Activated CD4-positive, alpha-beta T cell treated with anti-CD3 and anti-CD28 coated beads, Interleukin-2, amount 50 U/mL, for 48 hours (primary cell): ENCODE measurements at places on chromosomes 16 and 17.

- no peak for DNase-seq
Observed at GRCh38 chr16:72677662-72678447, 370.1 kb downstream of the ZFHX3 start.

- no peak for DNase-seq
Observed at GRCh38 chr17:17911001-17911613, 61.1 kb downstream of the TOM1L2 start.

DNA sequence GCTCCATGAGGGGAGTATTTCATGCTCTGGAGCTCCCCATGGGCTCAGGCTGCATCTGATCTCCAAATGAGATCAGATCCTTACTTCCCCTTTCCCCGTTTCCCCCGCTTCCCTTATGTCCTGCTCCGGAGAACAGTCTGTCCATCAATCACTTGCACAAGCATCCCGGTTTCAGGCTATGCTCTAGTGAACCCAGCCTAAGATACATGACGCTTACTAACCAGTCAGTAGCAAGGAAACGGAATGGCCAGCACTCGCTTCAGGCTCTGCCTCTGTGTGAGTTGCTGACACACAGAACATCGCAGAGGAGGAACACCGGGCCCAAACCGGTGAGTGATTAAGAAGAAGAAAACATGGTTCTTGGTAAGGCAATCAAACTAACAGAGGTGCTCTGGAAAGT, 9.4 kb upstream of the ATP5MC1 start:
- DNase-seq, result no peak

DNA sequence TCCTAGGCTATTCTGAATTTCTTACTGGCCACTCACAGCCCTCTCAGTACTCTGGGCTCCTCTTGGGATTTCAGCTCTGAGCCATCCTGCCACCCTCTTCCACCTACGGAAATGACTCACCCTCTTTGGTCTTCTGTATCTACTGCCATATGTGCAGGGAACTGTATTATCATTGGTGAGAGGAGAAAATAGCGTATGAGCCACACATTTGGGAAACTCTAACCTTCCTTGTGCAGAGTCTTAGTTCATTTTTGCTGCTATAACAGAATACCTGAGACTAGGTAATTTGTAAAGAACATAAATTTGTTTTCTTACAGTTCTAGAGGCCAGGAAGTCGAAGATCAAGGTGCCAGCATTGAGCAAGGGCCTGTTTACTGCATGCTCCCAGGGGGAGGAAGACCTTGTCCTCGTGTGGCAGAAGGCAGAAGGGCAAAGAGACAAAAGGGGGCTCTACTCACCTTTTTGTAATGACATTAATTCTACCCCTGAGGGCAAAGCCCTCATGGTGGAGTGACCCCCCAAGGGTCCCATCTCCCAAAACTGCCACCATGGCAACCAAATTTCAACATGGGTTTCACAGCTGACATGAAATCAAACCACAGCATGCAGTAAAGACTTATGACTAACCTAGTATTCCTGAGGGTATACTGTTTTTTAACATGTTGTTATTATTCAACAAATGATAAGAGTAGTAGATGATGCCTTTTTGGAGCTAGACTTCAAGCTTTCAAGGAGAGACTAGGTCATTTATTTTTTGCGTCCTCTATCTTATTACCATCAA, 191.8 kb downstream of the PRKCA start:
- DNase-seq, result no peak

DNA sequence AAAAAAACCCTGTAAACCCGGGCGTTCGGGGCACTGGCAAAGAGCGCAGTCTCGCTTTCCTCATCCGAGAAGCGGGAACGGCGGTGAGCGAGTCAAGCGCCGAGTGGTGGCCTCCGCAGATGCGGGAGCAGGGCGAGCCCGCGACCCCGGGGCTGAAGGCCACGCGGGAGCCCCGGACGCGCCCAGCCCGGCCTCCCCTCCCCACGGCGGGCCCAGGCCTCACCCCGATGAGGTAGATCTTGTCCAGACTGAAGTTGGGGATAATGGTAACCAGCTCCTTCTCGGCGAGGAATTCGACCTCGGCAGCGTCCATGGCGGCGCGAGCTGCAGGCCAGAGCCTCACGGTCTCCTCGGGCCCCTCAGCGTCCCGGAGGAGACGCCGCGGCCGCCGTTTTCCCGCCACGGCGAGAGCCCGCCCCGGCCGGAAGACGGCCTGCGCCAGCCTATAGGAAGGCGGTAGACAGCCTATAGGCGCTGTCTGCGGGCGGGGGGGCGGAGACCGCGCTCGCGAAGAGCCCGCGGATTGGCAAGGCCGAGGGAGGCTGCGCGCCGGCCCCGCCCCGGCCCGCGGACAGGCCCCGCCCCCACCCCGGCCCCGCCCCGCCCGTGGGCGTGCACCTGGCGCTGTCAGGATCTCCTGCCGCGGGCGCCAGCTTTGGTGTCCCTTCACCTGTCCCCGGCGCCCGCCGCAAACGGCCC, at the start of gene GINS2:
TSS of gene GINS2 (minus strand) at position 369 of the 699 bp plus-strand sequence. CDS start at position 313, 56 bp downstream.
- DNase-seq, result peak; percentile 91

DNA sequence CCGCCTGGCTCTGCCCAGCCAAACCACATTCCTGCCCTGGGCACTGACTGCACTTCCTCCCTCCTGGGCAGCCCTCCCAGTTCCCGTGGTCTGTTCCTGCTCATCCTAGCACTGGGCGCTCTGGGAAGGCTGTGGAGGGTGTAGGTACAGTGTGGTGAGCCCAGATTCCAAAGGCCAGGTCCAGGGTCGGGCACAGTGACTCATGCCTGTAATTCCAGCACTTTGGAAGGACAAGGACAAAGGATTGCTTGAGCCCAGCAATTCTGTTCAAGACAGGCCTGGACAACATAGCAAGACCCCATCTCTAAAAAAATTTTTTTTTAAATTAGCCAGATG, 30.6 kb downstream of the C16orf74 start:
- DNase-seq, result no peak

- DNase-seq, result no peak
Observed at GRCh38 chr16:4060009-4060408, 56.2 kb downstream of the ADCY9 start.

GRCh38 chr16:46918905-46919792, 35.0 kb downstream of the GPT2 start:
- no peak for DNase-seq

DNA sequence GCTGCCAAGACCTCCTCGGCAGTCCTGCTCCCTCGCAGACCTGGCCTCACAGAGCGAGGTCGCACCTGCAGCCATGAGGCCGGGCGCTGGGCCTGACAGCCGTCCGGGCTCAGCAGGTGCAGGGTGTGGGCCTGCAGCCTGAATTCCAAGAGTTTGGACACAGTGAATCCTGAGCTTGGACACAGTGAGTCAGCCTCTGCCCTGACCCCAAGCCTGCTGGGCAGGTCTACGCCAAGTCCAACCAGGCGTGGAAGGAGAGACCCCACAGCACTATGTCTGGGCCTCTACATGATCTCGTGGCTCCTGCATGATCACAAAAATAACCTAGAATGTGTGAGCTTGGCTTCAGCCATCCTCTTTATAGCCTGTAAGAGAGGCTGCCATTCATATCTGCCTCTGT, 121.0 kb downstream of the C16orf95 start:
- no peak for DNase-seq

- DNase-seq, result no peak
Observed at GRCh38 chr16:4463522-4464163, 10.8 kb downstream of the NMRAL1 start.

DNA sequence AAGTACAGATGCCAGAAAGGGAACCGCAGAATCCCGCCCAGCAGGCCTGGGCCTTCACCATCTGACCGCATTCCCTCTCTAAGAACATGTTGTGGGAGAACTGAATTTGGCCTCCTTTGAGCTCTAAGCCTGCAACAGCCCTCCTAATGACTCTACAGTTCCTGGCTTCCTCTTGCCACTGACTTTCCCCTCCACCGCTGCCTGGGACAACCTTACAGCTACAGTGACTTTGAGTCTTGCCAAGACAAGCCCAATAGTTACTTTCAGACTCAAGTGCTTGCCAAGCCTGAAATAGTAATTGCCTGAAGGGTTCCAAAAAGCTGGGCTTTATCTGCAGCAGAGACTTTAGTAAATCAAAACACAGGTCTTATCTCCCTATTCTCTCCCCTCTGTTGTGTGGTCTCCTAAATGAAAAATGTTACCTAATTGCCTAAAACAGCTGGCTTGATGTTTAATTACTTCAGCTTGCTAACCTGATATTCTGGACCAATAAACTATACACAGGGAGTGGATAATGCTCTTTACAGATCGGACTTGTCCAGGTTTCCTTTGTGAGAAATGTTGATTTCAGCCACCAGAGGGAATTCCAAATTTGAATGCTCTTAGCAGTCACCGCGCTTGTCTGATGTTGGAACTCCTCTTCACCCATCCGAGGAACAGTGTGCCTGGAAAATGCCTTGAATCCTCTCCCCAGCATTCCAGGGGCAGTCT, 85.1 kb upstream of the TBX2 start:
- DNase-seq, result no peak

DNA sequence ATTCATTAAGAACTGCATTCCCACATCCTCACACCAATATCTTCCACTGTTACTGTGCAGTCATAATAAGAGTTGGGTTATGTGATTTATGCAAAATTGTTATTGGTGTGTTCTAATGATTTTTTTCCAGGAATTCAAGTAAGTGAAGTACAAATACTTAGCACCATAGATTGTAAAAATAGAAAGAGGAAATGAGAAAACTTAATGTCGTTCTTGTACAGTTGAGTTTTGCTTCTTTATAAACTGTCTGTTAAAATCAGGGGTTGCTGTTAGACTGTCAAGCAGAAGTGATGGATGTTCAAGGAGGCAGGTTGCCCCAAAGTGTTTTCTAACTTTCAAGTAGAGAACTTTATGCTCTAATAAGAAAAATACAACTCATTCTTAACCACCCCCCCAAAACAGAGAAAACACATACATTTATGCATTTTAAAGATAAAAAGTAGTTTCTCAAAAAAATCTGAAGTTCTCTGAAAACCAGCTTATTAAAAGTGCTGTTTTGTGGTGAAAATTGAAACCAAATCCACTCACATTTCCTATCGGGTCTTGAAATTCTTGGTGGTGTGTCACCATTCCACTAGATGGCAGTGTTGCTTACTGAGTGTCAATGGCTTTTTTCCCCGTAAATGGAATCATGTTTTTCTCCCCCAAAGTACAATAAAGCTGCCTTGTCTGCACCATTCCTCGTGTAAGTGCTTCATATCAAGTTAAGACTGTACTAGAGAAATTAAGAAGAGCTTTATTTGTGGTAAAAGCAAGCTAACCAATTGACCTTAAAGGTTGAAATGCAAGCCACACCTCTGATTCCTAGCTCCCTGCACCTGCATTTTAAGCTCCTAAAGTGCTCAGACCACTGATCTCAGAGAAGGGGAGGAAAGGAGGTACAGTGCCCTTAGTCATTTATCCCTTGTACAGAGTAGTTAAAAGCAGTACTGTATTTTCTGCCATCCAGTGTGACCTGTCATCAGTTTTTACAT, 4.7 kb upstream of the IGSF6 start:
- no peak for DNase-seq

GRCh38 chr17:79841369-79842135, 2.3 kb upstream of the CBX4 start:
- no peak for DNase-seq

GRCh38 chr17:67566656-67567055, 151.1 kb upstream of the NOL11 start:
- no peak for DNase-seq

- no peak for DNase-seq
Observed at GRCh38 chr17:6492892-6493674, 48.8 kb downstream of the PIMREG start.

- DNase-seq, result no peak
Observed at GRCh38 chr17:17696882-17697633, 15.8 kb downstream of the RAI1 start.

DNA sequence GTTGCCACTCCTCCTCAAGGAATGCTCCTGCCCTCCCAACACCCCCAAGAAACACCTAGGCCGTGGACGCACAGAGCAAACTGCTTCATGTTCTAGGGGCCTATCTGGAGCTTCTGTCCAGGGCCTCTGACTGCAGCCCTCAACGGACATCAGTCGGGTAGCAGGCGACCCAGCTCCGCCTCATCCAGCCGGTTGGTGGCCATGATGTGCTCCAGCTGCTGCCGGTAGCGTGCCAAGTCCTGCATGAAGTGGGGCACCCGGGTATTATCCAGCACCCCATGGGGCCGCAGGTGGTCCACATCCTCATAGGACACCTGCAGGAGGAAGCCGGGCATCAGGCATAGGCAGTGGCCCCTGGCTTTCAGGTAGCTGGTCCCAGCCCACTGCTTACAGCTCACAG, 6.3 kb downstream of the NOL3 start:
- no peak for DNase-seq

- peak; percentile 84 for DNase-seq
Observed at GRCh38 chr17:82301916-82302567, 15.4 kb downstream of the CD7 start.

DNA sequence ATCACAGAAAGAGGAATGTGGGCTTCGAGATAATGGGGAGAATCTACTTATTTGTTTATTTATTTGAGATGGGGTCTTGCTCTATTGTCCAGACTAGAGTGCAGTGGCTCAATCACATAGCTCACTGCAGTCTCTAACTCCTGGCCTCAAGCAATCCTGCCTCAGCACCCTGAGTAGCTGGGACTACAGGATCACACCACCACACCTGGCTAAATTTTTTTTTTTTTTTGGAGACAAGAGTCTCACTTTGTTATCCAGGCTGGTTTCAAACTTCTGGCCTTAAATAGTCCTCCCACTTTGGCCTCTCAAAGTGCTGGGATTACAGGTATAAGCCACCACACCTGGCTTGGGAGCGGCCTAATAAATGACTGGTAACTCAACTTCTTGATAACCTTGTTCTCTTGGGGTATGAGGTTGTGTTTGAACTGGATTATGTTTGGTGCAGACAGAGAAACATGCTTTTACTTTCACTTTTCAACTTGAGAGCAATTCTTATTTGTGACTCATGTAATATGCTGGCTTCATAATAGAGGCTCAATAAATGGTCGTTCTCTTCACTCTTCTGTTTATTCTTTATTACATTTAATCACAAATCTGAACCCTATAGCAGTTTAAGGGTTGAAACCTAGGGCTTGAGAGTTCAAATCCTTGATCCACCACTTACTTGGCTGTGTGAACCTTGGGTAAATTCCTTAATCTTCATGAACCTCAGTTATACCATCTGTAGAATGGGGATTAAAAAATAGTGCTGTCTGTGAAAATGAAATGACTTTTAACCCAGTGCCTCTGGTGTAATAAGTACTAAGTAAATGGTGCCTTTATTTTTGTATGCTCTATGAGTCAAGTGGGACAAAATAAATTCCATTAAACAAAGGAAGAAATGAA, 129.1 kb upstream of the HS3ST2 start:
- DNase-seq, result no peak

DNA sequence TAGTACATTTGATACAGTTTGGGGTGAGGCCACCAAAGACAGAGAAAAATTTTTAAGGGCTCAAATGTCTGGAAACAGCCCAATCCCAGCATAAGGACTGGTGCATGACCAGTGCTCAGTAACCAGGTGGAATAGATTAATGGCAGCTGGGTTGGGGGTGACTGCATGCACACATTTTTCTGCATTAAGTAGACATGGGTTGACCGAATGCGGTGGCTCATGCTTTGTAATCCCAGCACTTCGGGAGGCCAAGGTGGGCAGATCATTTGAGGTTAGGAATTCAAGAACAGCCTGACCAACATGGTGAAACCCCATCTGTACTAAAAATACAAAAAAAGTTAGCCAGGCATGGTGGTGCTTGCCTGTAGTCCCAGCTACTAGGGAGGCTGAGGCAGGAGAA, 121.1 kb upstream of the HSBP1 start:
- DNase-seq, result no peak
